ENCODE measurements at places on chromosomes 6 and 20.

DNA sequence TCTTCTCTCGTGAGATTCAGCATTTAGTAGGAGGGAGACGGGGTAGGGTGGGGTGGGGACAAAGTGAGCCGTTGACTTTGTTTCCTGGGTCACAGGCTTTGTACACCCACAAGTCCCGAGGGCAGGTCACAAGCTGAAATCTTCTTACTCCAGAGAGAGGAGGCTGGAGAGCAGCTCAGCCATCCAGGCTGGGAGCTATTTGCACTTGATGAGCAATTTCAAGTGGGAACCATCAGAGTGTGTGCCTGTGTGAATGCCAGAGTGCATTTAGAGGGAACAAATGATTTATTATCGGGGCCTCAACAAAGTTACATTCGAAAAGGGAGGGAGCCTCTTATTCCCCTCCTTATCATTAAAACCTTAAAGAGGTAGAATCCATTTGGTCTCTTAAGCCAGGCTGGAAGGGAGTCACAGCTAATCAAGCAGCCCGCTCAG is 155.7 kb upstream of the JARID2 start:
- DNase-seq, result peak; percentile 2

- DNase-seq, result no peak
These were observed 127.5 kb upstream of the COL21A1 start for GRCh38 chr6:56374841-56375369.

DNA sequence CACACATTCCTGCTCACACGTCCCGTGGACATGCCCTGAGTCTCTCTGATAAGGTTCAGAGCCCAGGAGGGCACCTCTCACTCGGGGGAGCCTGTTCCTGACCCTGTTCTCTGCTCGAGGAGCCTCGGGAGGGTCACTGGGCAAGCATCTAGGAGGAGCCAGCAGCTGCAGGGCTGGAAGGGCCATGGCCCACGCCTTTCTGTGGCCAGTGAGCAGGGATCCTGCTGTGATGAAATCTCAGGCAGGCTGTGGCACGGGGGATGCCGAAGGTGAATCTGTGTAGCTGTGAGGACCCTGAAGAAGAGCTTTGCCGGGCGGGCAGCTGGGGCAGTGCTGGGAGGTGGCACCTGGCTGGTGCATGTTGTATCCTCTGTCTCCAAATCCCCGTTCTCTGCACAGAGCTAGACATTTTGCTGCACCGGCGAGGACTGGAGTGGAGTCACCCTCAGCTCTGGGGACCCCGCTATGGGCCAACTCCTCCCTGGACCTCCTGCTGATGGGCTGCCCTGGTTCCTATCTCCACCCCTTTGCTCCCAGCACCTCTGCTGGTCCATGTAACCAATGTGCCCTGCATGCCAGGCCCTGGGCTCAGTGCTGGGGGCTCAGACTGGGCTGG is 7.1 kb upstream of the NPBWR2 start:
- no peak for DNase-seq

DNA sequence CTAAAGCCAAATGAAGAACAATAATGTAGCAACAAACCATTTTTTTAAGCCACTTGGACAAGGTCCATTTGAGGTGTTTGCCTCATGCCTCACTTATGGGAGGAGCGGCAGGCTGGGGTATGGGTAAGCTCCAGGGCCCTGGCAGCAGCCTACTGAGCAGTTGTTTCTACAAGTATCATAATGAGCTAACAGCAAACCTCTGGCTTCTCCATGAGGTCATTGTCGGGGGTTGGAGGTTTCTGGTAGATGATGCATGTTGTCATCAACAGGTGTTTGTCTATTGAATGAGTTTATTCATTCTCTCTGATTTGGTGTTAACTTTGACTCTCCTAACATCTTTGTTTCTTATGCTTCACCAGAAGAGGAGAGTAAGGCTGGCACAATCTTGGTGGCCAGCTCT is 150.7 kb downstream of the TBC1D7 start:
- no peak for DNase-seq

- DNase-seq, result no peak
These were observed 67.3 kb downstream of the ADTRP start for GRCh38 chr6:11711003-11711983.

All from NCI-H1105 (cell line).